ENCODE measurements at places on chromosomes 2 and 18. TPM values are rescaled to one million over a fixed set of nuclear protein-coding genes. Genes with fewer than 3 reads are reported as not detected.

- H3K36me3 ChIP-seq: no peaks in the 10 kb centered on the region
- H3K27ac ChIP-seq: no peak overlapping the region
- no peak overlapping the region for H3K4me3 ChIP-seq
- DNase-seq: no peak
- H3K4me1 ChIP-seq: no peaks in the 10 kb centered on the region
Measured at GRCh38 chr2:238839428-238839827, 8.5 kb upstream of the TWIST2 start.

Gene PARD6G
- total RNA-seq: 1.0 TPM

Gene TAF1B
- 25.3 TPM for total RNA-seq

- no peaks in the 10 kb centered on the region for H3K27me3 ChIP-seq
- DNase-seq: no peak
- H3K4me1 ChIP-seq: no peaks in the 10 kb centered on the region
- H3K27ac ChIP-seq: no peak overlapping the region
Measured at GRCh38 chr2:1603521-1603920, 140.8 kb downstream of the PXDN start.

Gene ARID5A
- total RNA-seq: 3.0 TPM

Gene LINC00305
- not detected for total RNA-seq

DNA sequence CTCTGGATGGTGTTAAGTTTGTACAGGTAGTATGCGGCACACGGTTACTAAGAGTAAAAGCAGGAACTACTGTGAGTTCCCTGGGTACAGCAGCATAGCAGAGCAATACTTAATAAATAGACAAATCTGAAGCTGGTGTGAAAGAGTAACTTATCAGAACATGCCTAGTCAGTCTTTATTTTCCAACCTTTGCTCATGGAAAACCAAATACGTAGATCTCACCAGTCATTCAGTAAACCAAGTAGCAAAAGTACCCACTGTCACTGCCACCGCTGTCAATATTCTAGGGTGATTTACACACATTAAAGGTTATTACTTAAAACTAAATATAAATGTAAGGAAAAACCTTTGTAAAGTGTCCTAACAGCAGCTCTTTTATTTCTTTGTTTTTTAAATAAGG lies 35.0 kb downstream of the SIGLEC15 start:
- no peaks in the 10 kb centered on the region for H3K36me3 ChIP-seq
- no peak overlapping the region for H3K4me3 ChIP-seq
- DNase-seq: no peak
- no peak overlapping the region for H3K27ac ChIP-seq

Gene SAG
- not detected for total RNA-seq

DNA sequence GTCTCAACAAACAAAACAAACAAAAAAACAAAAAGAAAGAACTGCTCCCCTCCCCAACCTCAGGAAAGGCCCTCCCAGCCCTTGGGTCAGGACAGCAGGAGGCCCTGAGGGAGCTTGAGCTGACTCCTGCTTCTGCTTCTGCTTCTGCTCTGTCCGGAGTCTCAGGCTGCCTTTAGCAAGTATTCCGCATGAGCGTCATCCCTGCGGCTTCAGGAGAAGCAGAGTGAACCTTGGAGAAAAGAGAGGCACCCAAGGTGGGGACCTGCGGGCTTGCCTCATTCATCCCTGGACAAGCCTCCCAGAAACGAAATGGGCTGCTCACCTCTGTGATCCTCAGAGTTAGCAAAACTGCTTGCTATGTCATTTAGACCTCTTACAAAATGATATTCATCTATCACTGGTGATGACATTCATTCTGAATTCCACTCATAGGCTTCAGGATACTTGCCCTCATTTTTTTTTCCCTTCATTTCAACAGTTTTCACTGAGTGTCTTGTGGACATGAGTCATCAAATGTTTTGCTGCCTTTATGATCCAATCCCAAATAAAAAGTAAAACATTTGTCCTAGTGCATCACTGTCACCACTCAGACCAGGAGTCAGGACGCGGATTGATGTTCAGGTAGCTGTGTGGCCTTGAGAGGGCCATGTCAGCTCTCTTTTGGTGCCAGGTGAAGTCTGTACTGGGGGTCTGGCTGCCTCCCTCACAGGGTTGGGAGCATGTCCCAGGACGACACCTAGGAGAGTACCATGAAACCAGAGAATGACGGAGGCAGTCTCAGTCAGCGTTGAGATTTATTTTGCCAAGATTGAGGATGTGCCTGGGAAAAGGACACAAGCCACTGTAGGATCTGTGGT lies 51.7 kb downstream of the IMPA2 start:
- DNase-seq: no peak
- no peaks in the 10 kb centered on the region for H3K4me1 ChIP-seq
- H3K36me3 ChIP-seq: peaks cover 2% of the 10 kb centered on the region
- no peaks in the 10 kb centered on the region for H3K27me3 ChIP-seq
- no peak overlapping the region for H3K27ac ChIP-seq

Gene DNER
- total RNA-seq: not detected

Gene C2orf72
- total RNA-seq: 105 TPM

Gene NEURL3
- 3.1 TPM for total RNA-seq

Gene MC2R
- not detected for total RNA-seq

Gene SOWAHC
- 20.3 TPM for total RNA-seq

- H3K4me1 ChIP-seq: no peaks in the 10 kb centered on the region
- H3K27me3 ChIP-seq: no peaks in the 10 kb centered on the region
Measured at GRCh38 chr2:71224935-71225334, 2.0 kb downstream of the PAIP2B start.

DNA sequence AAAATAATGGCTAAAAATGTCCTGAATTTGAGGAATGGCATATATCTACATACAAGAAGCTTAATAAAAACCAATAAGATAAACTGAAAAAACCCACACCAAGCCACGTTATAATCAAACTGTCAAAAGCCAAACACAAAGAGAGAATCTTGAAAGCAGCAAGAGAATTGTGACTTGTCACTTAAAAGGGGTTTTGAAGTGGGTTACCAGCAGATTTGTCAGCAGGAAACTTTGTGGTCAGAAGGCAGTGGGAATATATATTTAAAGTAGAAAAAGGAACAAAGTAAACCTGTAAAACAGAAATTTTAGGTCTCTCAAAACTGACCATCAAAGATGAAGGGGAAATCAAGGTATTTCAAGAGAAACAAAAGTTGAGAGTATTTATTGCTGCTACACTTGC lies 171.9 kb upstream of the CNTNAP5 start:
- H3K36me3 ChIP-seq: no peaks in the 10 kb centered on the region
- no peak overlapping the region for H3K27ac ChIP-seq
- H3K4me1 ChIP-seq: no peaks in the 10 kb centered on the region
- no peak overlapping the region for H3K4me3 ChIP-seq

DNA sequence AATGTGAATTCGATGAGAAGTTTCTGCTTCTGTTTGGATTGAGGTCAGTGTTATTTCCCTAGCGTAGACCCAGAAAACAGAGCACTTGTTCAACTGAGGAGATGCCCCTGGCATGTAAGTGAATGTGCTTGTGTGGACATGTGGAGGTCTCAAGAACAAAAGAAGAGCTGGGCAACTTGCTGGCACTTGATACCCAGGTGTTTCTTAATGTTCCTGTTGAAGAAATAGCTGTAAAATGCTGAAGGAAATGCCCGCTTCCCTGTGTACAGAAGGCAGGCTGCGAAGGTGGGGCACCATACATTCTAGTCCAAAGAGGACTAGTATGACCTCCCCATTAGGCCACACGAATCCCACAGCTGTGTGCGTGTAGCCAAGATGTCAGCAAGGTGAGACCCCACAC lies 9.8 kb upstream of the LBH start:
- no peaks in the 10 kb centered on the region for H3K36me3 ChIP-seq
- H3K4me3 ChIP-seq: no peak overlapping the region

GRCh38 chr2:138239902-138240491 lies 261.6 kb upstream of the SPOPL start:
- H3K27ac ChIP-seq: no peak overlapping the region
- no peak for DNase-seq
- no peaks in the 10 kb centered on the region for H3K36me3 ChIP-seq
- peaks cover 14% of the 10 kb centered on the region for H3K4me1 ChIP-seq
- H3K27me3 ChIP-seq: no peaks in the 10 kb centered on the region

DNA sequence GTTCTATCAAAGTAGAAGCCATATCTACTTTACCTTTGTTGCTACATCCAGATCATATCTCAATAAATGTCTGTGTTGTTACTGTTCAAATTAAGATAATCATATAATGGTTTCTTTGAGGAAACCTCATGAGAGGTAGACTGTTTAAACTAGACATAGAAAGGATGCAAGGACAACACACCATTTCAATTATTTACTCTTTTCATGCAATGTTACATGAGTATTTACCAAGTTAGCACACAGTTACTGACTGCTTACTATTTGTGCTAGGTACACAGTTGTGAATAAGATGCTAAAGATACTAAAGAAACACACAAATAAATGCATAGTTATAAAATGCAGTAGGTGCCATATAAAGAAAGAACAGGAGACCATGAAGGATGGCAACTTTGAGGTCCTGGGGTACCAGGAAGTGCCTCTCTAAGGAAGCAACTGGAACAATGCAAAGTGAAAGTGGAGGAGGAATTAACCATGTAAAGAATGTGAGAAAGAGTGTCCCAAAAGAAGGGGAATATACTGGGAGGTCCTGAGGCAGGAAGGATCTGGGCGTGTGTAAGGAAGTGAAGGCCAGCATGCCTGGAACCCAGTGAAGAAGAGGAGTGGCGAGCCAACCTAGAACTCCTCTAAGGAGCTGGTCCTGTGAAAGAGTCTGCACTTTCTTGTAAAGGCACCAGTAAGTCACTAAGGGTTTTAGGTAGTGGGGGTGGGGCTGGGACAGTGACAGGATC lies 39.4 kb downstream of the RBMS1 start:
- H3K27me3 ChIP-seq: no peaks in the 10 kb centered on the region
- 0 out of 2 replicates have a peak, but pooled peaks cover 3% of the 10 kb centered on the region for H3K4me1 ChIP-seq
- no peak for DNase-seq
- H3K4me3 ChIP-seq: no peak overlapping the region
- no peaks in the 10 kb centered on the region for H3K36me3 ChIP-seq
- no peak overlapping the region for H3K27ac ChIP-seq

- H3K4me1 ChIP-seq: no peaks in the 10 kb centered on the region
- no peaks in the 10 kb centered on the region for H3K36me3 ChIP-seq
- H3K27ac ChIP-seq: no peak overlapping the region
Measured at GRCh38 chr2:96663829-96664228, 21.3 kb downstream of the FER1L5 start.

- no peak for DNase-seq
- no peaks in the 10 kb centered on the region for H3K36me3 ChIP-seq
- H3K4me1 ChIP-seq: no peaks in the 10 kb centered on the region
- no peaks in the 10 kb centered on the region for H3K27me3 ChIP-seq
- H3K4me3 ChIP-seq: no peak overlapping the region
- H3K27ac ChIP-seq: no peak overlapping the region
Measured at GRCh38 chr2:156156580-156156979, 175.9 kb downstream of the NR4A2 start.

Gene MEP1B
- total RNA-seq: not detected

DNA sequence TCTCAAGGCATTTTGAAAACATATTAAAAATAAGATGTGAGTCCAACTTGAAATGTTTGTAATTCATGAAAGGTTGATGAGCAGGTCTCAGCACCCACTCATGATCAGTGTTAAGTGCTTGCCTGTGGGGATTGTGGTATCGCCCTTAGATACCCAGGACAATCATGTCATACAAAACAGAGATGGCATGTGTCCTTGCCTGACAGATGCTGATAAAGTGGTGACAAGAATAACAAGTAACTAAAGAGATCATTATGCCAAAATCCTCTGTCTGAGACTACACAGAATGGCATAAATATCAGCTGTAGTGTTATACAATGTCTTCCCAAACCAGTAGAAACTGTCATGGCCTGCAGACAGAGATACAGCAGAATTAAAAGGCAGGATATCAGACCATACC lies 930.3 kb downstream of the SUCLG1 start:
- no peaks in the 10 kb centered on the region for H3K36me3 ChIP-seq
- H3K27me3 ChIP-seq: no peaks in the 10 kb centered on the region

Gene RAMP1
- 1.6 TPM for total RNA-seq
